ENCODE measurements at places on chromosomes 1 and 21.

GRCh38 chr21:46057710-46058241 is 40.1 kb upstream of the COL6A2 start:
- no peak for DNase-seq

- DNase-seq, result no peak
Measured at GRCh38 chr1:42736152-42736551, 3.9 kb downstream of the CLDN19 start.

GRCh38 chr1:15848929-15849774 is 1.6 kb downstream of the SPEN start:
- peak; percentile 84 for DNase-seq

- DNase-seq, result no peak
Measured at GRCh38 chr1:68320349-68320748, 88.0 kb upstream of the WLS start.

DNA sequence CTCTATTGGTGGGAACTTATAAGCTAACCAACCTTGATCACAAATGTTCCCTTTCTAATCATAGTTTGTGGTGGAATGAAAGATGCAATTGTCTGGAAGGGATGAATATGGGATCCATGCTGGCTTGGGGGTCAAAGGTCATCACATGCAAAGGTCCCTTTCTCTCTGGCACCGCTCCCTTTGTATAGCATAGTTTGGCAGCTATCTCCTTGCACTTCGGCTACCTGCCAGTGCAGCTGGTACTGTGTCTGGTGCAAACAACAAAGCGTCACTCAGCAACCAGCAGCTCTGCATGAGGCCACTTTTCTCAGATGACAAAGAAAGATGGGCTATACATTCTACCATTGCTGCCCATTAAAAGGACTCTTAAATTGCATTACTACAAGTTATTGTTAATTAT is 188.2 kb upstream of the NFIA start:
- DNase-seq, result peak; percentile 69

GRCh38 chr21:34599534-34600101 is 15.3 kb downstream of the RCAN1 start:
- no peak for DNase-seq

Data from NCI-H446 treated with DMSO at 0.1 percent for 48 hours (cell line).